ENCODE measurements at places on chromosomes 16 and 17.

GRCh38 chr16:3171855-3172593 lies 16.0 kb upstream of the OR1F1 start:
- peak; percentile 48 for ATAC-seq

GRCh38 chr16:154217-155030 lies 2.0 kb downstream of the HBZ start:
- ATAC-seq, result no peak

- ATAC-seq, result no peak
These were observed 91.4 kb downstream of the C16orf78 start for GRCh38 chr16:49464877-49465504.

DNA sequence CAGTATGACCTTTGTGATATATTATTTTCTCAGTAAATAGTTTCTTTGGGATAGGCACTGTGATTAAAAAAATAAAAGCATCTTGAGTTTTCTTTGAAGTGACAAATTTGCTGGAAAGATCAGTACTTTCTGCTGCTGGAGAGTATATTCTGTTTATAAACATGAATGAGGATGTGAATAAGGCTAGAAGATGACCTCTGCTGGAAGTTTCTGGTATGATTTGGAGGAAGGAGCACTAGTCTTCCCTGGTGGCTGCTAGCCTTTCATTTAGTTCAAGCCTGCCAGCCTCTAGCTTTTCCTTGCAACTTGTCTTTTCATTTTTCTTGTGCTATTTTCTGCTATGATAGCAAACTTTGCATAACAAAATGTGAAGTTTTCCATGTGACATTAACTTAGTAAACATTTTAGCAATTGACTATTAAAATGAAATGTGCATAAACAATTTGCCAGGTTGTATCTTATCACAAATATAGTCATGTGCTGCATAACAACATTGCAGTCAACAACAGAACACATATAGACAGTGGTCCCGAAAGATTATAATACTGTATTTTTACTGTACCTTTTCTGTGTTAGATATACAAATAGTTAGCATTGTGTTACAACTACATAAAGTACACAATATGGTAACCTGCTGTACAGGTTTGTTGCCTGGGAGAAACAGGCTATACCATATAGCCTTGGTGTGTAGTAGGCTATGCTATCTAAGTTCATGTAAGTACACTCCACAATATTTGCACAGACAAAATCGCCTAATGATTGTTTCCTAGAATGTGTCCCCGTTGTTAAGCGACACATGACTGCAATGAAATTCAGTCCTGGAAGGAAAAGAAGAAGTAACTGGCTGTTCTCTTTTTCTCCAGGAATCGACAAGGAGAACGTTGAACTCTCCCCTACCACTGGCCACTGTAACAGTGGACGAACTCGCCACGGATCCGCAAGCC lies 18.1 kb upstream of the RAB11FIP4 start:
- peak; percentile 63 for ATAC-seq

DNA sequence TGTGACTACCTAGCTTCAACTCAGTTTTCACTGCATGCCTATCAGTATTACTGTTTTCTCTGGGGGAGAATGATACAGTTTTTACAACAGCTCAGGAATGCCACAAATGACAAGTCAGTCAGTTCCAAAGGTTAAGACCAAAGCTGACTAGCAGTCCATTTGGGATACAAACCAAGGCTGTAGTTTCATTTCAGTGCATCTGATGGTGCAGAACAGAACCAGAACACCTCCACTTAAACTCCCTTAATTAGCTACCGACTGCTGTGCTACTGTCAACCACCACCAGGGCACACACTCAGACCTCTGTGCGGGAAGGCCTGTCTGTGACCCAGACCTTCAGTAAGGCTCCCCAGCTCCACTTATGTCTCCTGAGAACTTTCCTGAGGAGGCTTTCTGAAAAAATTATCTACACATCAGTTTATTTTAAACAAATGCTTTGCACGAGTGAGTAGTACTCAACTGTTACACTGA lies 20.4 kb downstream of the NFE2L1 start:
- ATAC-seq, result no peak

- no peak for ATAC-seq
These were observed 15.4 kb upstream of the SEZ6 start for GRCh38 chr17:29021226-29021625.

DNA sequence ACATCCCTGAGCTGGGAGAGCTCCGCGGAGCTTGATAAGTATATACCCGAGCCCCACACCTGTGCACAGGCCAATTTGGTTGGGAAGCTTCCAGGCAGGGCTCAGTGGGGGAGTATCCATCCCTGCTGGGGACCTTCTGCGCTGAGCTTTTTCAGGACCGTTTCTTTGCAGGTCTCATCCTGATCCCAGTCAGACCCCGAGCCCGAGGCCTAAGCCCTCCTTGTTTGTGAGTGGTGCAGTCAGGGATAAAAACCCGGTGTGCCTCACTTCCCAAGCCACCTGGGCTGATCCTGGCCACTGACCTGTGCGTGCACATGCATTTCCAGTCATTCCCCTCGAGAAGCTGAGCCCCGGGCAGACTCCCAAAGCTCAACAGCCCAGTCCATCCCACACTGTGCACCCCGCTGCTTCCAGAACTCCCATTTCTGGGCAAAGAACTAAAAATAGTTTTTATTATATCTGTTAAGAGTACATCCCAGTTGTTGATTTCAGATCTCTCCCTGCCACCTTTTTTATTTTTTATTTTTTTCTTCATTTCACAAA lies 27.3 kb upstream of the NAT9 start:
- ATAC-seq, result no peak

DNA sequence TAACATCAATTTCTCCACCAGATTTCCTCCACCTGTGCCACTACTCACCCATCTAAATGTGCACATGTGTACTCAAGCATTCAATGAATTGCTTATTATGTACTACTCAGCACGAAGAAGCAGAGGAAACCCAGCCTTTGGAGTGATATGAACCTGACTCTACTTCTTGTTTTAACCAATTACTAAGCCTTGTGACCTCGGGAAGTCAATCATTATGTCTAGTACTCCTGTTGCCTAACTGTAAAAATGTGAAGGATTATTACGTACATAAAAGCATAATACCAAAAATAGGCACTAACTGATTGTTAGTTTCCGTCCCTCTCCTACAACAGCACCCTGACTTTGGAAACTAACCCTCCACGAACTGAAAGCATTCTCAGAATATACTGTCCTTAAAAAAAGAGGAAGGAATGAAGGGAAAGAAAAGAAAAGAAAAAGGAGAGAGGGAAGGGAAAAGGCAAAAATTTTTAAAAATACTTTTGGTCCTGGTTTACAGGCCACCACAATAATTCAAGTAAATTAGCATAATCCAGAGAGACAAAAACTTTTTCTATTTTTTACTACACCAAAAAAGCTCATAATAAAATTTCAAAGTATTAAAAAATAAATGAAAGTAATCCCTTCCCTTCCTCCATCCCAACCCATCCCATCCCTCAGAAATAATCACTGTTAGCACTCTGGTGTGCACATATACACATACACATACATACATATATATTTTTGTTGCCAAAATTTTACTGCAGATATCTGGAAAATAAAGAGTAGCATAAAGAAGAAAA lies 53.6 kb downstream of the KANSL1 start:
- no peak for ATAC-seq

GRCh38 chr16:77273-77806 lies 685 bp upstream of the MPG start:
- peak; percentile 30 for ATAC-seq

DNA sequence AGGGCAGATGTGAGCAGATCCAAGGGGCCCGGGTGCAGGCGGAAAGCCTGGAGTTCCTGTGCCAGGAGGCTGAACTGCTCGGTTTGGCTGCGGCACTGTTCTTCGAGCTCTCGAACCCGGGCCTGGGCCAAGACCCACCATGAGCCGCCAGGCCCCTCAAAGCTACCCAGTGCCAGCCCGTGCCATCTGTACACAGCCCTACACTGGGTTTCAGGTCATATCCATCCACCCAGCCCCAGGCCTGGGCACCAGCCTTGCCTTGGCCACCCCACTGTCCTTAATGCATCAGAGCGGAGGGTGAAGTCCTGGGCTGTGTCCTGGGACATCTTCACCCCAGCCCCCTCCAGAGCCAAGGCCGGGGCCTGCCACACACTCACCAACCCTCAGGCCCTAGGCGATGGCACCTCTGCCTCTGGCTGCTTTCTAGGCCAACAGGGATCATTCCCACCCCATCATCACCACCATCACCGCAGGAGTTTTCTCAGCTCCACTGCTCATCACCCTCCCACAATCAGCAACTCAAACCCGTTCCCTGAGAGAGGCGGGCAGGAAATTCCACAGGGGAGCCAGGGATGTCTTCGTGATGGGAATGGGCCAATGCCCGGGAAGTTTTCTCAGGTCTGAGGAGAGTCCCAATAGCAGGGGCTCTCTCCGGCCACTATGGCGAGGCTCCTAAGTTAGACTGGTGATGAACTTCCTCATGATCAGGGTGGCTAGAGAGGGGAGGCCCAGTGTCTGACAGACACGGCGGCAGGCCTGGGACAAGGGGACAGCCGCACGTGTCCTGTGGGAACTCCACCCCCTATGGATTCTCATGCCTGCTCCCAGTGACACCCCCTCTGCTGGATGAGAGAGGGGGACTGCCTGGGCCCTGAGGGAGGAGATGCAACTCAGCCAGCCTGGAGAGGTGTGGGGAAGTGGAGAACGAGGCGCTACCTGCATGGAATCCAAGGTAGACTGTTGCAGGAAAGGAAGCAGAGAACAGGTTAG lies 9.1 kb downstream of the TSPOAP1 start:
- no peak for ATAC-seq

DNA sequence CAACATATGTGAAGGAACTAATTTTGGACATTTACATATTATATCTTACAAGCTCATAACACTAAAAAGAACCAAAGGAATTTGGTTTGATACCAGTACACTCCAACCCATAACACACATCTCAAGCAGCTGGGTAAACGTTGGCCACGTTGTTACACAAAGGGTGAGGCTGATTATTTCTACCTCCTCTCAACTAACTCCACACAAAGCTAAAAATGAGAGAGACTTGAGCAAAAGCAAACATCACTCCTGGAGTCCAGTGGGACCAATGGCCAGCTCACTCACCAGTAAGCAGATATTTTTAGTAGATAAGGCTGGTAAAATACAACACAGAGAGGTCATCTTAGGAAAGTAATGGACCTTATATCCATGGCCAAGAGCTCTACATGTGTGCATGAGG lies 207.6 kb downstream of the MRTFB start:
- ATAC-seq, result no peak

GRCh38 chr17:66645259-66645658 lies 189.7 kb upstream of the CACNG5 start:
- ATAC-seq, result no peak

DNA sequence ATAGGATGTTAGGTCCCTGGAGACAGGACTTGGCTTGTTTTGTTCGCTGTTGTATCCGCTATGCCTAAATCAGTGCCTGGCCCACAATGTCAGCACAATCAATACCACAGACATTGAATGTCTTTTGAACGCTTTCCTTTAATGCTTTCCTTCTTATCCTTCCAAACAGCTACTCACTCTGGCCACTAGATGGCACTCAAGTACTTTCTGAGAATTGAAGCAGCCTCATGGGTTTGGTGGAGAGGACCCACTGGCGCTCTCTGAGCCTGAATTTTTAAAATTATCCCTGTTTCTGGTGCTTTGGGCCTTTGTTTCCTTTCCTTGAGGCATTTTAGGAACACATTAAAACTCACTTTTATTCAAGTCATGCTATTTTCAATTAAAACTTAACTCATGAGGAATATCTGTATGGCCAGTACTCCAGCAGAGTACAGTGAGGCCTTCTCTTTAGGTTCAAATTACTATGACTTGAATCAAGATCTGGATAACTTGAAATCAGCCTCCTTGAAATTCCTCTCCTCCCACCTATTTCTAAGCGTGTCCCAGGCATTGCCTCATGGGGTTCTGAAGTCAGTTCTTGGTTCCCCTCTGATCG lies 3.2 kb upstream of the NLRP1 start:
- no peak for ATAC-seq

DNA sequence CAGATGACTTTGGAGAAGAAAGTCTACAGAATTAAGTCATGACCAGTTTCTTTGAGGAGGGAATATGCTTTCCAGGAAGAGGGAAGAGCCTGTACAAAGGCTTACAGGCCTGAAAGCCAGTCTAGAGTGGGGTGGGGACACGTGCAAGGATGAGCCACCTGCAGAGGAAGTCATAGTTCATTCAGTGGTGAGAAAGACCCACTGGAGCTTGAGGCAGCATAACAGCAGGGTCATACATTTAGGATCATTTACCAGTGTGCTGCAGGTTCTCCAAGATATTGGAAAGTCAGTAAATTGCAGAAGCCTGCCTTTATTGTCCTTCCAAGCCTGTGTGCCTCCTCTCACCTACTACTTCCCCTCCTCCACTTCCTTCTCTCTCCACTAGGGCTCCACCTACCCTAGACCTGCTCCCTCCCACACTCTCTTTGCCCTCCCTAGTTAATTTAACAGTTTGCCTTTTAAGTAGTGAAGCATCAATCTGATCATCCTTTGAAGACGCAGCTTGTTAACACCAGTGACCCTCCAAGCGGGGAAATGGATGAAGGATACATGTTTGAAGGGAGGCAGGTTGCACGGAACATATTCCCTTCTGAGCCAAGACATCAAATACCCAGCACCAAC lies 40.2 kb downstream of the CDRT15 start:
- peak; percentile 20 for ATAC-seq

GRCh38 chr17:77210331-77210730 lies 69.6 kb downstream of the SEC14L1 start:
- no peak for ATAC-seq

DNA sequence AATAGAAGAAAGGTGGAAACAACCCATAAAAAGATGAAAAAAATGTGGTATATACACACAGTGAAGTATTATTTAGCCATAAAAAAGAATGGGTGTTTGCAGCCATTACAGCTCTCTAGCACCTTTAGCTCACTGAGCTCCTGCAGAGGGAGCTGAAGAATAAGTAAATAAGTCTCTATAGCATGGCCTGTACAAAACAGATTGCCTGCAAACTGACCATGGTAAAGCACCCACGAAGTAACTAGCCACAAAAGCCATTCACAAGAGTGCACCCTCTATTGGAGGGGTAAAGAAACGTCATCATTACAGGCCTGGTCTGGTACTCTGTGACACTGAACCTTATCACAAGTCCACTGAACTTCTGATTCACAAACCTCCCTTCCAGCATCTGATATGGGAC lies 76.3 kb downstream of the USP32 start:
- ATAC-seq, result no peak

GRCh38 chr16:87075319-87075860 lies 241.8 kb downstream of the C16orf95 start:
- ATAC-seq, result no peak

DNA sequence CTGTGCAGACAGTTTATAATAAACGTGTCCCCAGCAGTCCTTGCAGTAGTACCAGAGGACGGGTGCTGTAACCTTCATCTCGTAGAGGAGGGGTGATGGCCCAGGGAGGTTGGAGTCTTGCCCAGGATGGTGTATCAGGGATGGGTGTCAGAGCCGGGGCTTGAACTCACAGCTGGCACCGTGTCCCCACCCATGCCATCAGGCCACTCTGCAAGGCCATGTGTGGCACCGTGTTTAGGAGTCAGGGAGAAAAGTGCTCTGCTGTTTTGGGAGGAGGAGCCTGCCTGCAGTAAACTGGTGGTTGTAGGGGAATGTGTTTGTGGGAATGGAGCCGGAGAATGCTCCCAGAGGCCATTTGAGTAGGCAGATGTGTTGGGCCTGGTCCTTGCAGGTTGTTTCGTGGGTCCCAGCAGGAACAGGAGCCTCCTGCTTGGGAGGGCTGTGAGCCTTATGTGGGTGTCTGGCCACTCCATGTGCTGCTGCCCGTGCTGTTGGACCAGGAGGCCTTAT lies 1.7 kb downstream of the ADORA2B start:
- ATAC-seq, result no peak
